Right ventricle myocardium superior (tissue), 1 donor: ENCODE measurements at places on chromosomes 3 and 15.

DNA sequence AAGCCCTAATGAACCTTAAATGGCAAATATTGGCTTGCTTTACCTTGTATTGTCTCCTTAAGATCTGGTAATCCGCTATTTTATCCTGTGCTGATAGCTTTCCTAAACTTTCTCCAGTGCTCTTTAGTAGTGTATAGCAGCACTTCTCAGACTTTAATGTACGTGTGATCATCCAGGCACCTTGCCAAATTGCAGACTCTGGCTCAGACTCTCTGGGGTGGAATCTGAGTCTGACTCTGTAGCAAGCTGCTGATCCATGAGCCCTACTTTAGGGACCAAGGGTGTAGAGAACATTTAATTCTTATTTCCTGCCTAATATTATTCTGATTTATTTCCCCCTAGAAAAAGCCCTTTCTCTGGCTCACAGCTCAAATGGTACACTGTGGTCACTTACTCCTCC, 518.8 kb upstream of the ZNF385D start:
- no peak for DNase-seq

DNA sequence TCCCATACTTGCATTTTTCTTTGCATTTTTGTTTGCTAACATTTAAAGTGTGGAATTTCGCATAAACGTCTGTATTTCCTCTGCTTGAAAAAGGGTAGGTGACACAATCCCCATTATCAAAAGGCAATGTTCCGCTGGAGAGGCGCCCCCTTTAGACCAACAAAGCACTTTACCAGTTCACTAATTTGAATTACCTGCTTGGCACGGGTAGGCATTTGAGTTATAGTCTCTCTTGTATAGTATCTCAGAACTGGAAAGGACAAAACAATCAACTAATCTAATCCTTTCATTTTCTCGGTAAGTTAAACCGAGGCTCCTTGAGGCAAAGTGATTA, 775 bp upstream of the CCDC39 start:
- DNase-seq = no peak

GRCh38 chr3:25493786-25494185, 65.7 kb downstream of the RARB start:
- no peak for DNase-seq

GRCh38 chr3:88150806-88151205, 1.0 kb downstream of the C3orf38 start:
- no peak for DNase-seq

DNA sequence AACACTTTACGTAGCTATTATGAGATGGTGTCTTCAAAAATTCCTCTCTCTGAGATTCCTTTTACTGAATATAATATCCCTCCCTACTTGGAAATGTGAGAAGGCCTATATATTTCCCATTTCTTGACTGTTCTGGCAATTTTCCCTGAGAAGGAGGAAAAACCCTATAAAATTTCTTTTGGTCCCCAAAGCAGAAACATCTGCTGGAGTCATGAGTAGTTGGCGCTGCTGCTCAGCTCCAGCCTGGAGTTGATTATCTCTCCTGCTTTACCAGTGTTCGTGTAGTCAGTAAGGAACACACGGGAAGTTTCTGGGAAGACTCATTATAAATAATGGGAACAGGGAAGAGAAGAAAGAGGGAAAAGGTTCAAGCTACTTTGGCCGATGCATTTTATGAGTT, 680.1 kb downstream of the EPHA3 start:
- DNase-seq = no peak

DNA sequence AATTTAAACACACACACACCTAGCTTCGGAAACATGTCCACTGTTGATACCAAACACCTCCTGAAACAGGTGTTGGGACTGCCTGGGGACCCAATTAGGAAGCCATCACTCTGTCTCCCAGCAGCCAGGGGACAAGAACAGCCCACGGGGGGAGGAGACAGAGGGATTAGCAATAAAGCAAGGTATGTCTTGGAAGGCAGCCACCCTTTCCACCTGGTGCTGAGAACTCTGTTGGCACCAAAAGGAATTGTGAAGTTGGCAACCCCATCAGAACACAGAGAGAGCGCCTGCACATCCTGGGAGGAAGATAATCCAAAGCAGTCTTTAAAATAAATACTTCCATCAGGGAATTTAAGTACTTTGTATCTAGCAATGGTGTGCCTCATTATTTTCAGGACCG, 111.0 kb downstream of the ADAMTS17 start:
- DNase-seq = no peak

DNA sequence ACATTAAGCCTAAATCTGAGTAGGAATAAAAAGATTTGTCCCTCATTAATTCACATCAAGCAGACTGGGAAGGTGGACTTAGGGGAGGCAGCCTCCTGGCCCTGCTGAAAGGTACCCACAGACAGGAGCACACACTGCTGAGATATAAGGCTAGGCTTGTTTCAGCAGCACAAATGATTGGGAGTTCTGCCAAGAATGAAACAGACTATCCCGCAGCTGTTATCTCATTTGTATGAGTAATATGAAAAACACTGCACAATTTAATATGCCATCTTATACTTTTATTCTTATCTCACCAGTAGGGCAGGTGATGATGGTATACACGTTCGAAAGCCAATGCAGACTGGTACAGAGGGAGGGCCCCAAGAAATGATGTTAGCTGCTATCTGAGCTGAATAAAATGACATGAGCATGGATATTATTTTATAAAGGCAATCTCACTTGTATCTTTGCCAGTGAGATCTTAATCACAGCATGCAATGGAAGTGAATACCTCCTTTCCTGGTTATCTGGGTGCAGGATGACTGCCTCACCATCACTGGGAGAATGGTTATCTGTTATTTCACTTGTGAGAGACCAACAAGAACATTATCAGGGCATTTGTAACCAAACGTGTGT, 258.7 kb upstream of the PPP2R3A start:
- no peak for DNase-seq

DNA sequence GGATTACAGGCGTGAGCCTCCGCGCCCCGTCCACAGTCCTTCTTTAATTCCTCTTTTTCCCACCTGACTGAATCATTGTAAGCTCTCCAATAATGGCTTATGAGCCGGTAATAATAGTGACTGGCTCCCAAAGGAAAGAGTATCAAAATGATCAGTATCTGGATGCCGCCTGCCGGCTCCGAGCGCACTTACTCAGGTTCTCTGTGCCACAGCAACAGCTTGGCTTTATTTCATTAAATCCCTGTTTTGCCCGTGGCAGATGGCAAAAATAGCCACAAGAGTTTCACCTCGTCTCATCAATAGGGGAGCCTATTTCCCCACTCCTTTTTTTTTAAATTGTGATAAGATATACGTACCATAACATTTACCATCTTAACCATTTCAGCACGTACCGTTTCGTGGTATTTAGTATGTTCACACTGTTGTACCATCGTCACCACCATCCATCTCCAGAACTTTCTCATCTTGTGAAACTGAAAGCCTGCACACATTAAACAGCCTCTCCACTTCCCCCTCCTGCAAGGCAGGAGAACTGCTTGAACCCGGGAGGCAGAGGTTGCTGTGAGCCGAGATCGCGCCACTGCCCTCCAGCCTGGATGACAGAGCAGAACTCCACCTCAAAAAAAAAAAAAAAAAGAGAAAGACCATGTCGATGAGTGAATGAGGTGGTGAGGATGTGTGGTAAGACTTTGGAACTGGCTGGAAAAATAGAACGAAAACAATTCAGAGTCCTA, 80.7 kb upstream of the DLG1 start:
- DNase-seq = no peak

DNA sequence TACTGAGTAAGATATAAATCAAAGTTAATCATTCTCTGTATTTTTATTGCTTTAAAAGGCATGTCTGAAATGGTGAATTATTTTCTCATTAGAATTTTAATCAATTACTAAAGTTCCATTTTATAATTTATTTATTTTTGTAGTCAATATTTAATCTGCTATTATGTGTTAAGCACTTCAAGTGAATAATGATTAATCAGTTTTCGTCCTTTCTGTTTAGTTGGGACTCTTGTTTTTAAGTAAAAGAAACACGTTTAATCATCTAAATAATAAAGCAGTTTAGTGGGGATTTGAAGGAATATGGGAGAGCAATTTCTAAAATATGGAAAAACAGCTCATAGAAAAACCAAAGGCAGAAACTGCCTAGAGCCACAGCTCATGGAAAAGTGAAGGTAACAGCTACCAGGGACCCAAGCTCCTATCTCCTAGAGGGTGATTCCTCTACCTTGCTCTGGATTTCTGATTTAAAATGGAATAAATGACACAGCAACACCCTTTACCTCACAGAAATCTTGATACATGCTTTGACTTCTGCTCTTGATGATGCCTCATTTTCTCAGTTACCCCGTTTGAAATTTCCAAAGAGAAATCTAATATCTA, 28.0 kb upstream of the SUCNR1 start:
- DNase-seq = no peak

DNA sequence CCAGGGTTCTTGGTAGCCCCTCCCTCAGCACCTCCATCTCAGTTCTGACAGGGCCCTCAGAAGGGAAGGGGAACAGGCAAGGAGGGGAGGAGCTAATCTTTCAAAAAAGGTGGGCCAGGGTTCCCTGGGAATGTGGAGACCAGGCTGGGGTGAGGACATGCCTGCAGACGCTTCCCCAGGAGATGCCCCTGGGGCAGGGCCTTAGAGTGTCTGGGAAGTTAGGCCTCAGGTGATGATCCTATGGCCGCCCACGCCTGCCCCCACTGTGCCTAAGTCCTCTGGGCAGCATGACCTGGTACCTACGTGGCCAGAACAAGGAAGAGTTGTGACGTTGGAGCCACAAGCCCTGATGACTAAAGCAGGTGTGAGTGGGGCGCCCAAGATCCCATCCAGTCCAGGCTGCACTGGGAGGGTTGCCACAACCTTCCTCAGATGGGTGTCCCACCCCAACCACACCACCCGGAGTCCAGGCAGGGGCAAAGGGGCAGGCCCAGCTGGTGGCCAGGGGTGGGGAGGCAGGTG, 3.9 kb upstream of the SEMA3B start:
- no peak for DNase-seq

- peak; percentile 61 for DNase-seq
Observed at GRCh38 chr3:29525254-29525881, 244.5 kb downstream of the RBMS3 start.

DNA sequence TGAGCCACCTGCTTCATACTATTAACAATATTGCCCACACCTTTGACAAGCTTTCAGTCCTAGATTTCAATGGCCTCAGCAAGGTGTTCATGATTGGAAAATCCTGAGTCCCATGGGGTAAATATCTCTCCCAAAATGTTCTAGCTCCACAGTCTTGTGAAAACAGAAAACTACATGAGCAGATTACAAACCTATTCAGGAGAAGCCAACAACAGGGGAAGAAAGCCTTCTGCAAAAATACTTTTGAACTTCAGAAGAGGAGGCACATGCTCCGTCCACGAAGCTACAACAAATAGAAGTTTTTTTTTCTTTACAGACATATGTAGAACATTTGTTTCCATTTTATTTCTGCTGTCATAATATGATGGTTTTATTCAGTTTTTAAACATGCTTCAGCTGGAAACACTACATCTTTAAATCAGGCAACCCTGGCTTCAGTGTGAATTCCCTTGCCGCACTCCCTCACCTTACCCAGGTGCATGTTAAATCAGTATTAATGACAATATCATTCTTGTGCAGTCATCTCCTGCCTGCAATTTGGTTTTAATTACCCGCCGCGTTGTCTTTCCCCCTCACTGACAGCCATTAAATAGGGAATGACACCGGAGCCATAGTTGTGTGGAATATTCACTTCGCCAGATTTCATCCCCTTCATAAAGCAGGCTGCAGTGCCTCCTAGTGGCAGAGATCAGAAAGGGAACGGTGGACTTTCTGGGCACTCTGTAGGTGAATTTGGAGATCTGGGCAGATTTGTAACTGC, 725.5 kb upstream of the ARRDC4 start:
- DNase-seq = peak; percentile 40

DNA sequence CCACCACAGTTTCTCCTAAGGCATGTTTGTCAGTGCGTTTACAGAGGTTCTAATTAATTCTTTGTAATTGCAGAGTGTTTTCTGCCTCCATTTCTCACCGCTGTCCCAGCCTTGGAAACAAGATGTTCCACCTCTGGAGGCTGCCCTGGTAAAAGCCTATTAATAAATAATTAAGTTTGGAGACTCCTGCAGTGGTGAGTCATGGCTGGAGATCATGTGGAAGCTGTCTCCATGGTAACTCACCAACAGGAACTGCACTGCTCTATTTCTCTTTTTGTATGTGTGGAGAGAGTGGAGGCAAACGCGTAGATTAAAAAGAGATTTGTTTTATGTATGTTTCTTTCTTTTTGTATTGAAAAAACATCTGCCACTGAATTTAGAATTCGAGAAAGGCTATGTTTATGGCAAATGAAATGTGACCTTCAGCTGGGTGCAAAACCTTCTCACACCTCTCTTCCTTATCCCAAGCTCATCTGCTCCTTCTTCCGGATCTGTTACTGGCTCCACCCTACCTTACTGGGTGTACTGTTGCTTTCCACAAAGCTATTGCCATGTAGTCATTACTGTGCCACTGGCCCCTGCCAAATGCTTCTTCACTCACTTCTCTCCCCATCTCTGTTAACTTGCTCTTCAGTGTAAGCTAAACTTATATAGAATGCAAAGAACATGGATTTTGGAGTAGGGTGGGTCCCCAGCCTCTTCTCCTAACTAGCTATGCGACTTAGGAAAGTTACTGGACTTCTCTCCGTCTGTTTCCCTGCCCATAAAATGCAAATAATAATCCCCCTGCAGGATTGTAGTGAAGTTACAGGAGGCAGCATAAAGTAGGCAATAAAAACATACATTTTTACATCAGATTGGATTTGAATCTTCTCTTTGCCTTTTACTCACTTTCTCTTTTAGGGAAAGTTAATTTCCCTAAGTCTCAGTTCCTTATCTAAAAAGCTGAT, 778.5 kb downstream of the NTRK3 start:
- DNase-seq = no peak

DNA sequence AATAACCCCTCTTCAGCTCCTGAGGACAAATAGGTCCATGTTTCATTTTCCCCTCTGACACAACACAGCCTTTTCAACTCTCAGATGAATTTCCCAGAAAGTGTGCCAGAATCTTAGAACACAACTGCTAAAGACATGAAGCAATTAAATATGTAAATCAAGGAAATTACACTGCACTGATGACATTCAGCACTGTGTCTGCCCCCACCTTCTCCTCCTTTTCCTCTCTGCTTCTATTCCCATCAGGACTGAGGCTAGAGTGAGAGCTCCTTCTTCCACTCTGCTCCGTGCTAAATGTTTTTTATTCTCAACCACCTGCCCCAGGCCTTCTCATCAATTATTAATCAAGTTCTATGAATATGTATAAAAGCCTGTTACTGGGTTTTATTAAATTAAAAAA, 596.1 kb downstream of the TUSC7 start:
- no peak for DNase-seq

GRCh38 chr3:58466899-58467563, 24.9 kb upstream of the KCTD6 start:
- DNase-seq = no peak

DNA sequence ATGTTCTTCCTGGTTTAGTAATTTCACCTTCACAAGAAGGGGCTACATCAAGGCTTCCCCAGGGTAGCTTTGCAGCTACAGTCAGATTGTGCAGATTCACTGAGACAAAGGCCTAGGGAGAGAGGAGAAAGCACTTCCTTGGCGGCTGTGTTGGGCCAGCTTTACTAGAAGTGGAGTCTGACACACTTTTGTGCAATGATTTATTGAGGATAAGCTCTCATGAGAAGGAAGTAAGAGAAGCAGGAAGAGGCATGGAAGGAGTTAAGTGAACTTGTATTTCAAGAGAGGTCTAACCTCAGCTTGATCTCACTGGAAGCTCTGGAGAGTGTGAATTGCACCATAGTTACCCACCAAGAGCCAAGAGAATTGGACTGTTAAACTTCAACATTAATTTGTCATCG, 78.9 kb downstream of the TGFBR2 start:
- no peak for DNase-seq

GRCh38 chr15:35822153-35822552, 276.2 kb upstream of the DPH6 start:
- DNase-seq = no peak
